ENCODE measurements at places on chromosomes 3 and 15.

DNA sequence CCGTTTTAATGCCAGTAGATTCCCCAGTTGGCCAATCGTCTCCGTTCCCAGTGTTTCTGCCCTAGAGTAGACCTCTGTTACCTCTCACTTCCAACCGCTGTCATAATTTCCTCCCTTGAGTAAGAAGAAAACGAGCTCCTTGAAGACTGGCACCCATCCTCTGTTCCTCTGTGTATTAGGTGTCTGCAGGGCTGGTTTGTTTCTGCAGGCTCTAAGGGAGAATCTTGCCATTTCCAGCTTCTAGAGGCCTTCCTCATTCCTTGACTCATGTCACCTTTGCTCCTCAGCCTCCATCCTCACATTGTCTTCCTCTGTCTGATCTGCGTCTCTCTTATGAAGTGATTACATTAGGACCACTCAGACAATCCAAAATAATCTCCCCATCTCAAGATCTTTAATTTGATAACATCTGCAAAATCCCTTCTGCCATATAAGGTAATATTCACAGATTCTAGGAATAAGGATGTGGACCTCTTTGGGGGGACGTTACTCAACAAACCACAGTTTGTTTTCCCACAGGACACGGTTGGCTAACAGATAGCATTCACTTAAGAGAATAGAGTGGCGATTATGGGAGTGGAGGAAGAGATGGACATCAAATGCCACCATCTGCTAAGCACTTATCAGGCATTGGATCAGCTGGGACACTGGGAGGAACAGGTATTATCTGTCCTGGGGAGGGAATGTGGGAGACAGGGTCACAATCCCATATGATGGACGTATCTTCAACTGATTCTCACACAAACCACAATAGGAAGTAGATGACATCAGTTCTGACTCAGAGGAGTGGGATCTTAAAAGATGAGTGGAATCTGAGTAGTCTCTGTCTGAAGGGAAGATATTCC is 17.1 kb downstream of the ARHGAP31 start:
- no peak for DNase-seq

DNA sequence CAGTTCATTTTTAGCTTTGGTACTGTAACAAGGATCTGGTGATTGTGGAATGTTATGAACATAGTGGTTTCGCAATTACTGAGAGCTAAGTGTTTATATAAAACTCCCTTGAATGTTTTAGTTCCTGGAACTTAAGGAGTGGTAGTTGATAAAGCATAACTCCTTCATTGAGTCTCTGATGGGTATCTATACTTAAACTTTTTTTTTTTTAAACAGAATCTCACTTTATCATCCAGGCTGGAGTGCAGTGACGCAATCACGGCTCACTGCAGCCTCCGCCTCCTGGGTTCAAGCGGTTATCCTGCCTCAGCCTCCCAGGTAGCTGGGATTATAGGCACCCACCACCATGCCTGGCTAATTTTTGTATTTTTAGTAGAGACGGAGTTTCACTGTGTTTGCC is 11.3 kb downstream of the PRKCI start:
- no peak for DNase-seq

- no peak for DNase-seq
These were observed 157.9 kb downstream of the MEX3B start for GRCh38 chr15:81887912-81888311.

- DNase-seq: no peak
These were observed 105.6 kb downstream of the OXSM start for GRCh38 chr3:25895443-25895842.

DNA sequence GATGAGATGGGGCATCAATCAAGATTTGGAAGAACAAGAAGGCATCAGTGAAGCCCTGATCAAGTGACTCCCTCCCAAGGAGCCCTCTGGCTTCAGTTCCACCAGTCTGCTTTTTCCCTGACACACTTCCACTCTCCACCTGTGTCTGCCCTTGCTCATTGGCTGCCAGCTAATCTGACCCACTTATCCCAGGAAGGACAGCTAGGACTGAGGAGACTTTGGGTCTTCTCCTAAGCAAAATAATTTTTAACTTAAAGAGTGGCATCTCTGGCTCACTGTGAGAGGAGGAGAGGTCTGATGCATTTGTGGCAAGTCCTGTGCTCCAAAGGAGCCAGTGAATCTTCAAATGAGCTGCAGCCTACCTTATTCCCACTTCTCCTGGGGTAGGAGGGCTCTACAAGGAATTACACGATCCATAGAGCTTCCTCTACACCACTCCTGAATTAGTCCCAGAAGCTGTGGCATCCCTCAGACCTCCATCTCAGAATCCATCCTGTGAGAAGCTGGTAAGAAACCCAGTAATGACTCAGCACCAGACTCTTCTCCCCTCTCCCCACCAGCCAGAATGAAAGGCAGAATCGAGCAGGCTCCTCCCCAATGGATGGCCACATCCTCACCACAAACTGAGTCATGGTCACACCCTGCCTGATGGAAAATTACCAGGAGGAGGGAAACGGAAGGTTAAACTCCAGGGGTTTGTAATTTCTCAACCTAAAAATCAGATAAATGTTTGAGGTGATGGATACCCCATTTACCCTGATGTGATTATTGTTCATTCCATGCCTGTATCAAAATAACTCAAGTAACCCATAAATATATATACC is 6.3 kb upstream of the PKM start:
- no peak for DNase-seq

- DNase-seq: no peak
These were observed 43.4 kb upstream of the FAH start for GRCh38 chr15:80109388-80109787.

- DNase-seq: no peak
These were observed 1.5 kb downstream of the GPR87 start for GRCh38 chr3:151315136-151315535.

GRCh38 chr3:178059119-178059518 is 477.1 kb upstream of the KCNMB2 start:
- no peak for DNase-seq

DNA sequence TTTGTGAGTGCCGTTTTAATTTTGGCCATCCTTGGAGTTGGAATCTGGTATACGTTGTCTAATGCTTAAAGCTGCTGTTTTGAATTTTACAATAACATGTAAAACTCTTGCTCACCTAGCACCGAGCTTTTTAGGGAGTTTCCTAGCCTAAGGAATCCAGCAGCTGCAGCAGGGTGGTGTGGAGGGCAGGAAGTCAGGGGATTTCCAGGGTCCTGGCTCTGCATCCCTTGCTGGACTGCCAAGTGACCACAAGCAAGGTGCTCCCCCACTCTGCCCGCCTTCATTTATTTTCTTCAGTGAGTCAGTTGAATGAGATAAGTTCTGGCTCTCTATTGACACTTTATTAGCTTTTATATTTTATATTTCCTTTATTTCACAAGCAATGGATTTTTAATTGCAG is 113.7 kb downstream of the ATG7 start:
- no peak for DNase-seq

DNA sequence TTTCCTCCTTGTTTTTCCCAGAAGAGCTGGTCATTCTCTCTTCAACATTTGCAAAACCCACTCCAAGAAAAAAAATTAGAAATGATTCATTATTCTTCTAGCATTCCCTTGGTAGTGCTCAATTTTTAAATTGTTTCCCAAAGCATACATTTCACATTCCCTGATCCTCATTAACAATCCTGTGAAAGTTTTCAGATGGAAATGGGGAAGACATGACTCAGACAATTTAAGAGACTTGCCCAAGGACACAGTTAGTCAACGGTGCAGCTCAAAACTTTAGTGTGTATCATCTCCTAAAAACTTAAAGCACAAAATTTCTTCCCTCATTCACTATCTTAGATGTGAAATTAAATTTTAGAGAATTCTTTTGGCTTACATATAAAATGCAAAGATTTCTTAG is 17.1 kb upstream of the ABI3BP start:
- no peak for DNase-seq

GRCh38 chr15:78411061-78411460 is 27.0 kb upstream of the IREB2 start:
- DNase-seq: no peak

DNA sequence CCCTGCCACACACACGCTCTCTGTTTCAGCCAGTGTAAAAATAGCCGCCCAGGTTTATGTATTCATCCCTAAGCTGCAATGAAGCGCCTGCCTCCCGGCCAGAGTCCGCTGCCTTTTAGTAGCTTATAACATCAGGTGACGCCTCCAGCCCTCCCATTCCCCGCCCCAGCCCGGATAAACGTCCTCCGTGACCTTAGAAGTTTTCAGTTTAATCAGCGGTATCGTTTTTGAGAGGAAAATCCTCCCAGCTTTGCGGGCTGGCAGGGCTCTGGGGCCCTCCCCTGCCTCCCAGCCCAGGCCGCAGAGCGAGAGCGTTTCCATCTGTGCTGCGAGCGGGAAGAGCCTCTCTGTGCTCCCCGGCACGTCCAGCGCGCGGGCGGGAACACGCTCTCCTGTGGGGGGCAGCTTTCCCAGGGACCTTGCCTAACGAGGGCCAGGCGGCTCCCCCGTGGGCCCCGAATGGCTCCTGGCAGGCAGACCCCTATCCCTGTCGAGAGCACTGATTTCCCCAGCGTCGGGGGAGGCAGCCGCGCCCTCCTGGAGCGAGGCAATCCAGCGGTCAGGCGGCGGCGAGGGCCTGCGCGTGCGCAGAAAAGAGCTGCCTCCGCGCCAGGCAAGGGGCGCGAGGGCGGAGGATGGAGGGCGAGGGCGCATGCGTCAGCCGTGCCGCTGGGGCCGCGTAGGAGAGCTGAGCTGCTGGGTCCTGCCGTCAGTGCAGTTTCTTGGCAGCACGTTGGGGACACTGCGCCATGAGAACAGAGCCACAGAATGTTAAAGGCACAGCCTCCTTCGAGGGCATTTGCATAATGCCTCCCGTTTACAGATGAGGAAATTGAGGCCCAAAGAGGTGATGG is 71.1 kb downstream of the CCNL1 start:
- DNase-seq: peak; percentile 94

- no peak for DNase-seq
These were observed 151.0 kb downstream of the FAM43A start for GRCh38 chr3:194836661-194837060.

DNA sequence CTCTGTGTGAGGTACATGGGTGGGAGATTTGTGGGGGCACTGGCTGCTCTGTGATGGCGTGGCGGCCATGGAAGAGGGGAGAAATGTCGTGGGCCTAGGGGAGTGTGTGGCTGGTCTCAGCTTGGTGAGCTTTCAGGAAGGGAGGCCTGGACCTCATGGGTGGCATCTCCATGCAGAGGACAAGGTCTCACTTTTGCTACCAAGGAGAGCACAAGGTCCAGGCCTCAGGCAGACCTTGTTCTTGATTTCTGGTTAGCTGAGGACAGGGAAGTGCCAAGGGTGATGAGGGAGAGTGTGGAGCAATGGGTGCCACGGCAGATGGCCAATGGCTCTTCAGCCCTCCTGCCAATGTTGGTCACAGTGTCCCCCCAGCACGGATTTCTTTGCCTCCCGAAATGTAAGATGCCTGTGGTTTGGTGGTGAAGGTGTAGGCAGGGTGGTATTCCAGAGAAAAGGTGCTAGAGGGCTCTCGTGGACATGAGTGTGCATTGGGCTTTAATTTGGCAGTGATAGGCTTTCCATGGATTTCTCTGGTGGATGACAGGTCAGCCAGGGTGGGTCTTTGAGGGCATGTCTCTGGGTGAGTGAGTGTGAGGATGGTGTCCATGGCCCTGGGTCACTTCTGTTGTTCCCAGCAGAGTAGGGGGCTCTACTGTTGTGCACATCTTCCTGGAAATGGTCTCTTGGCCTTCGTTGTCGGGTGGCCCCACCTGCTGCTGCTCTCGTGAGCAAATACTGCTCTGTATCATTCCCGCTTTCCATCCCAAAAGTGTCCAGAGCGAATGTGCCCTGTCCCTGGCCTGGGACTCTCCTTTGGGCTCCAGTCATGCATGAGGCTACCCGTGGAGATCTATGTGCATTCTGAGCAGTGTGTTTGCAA is 108.0 kb downstream of the SNRPN start:
- no peak for DNase-seq

GRCh38 chr3:55692957-55693558 is 206.0 kb upstream of the WNT5A start:
- DNase-seq: no peak

GRCh38 chr3:16364323-16364722 is 99.3 kb downstream of the OXNAD1 start:
- no peak for DNase-seq

GRCh38 chr3:45841420-45841756 is 531 bp downstream of the LZTFL1 start:
- DNase-seq: peak; percentile 12

DNA sequence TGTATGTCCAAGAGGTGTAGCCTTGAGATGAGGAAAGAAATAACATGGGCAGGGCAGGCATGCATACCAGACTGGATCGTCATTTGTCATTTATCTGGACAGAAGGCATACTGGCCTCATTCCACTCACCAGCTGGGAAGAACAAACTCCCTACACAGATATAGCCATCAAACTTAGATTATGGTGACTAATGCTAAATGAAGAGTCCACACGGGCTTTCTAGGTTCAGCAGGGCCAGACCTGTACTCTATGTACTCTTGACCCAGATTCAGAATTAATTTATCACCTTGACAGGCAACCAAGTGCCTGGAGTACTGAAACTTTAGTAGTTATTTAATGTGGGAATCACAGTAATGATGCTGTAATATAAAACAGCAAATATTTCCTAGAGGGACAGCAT is 164.3 kb upstream of the IL12A start:
- DNase-seq: no peak

DNA sequence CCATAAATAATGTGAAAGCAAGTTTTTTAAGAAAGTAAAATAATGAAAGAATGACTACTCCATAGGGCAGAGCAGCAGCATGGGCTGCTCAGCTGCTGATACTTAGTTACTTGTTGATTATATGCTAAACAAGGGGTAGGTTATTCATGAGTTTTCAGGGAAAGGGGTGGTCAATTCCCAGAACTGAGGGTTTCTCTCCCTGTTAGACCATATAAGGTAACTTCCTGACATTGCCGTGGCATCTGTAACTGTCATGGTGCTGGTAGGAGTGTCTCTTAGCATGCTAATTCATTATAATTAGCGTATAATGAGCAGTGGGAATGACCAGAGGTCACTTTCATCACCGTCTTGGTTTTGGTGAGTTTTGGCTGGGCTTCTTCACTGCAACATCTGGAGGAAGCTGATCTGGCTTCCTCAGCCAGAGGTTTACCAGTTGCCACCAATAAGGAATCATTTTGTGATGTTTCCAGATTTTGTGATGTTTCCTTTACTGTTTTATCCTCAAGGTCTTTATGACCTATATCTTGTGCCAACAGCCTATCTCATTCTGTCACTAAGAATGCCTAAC is 121.8 kb upstream of the CHL1 start:
- DNase-seq: no peak
